ENCODE measurements at places on chromosomes 1 and 21. TPM values are rescaled to one million over a fixed set of nuclear protein-coding genes. Genes with fewer than 3 reads are reported as not detected.

The ARID1A gene
- total RNA-seq: 90.3 TPM

The MED8 gene
- total RNA-seq: 36.6 TPM

The SEC22B gene
- 27.2 TPM for total RNA-seq

The ASCL5 gene
- total RNA-seq: not detected

The TNFRSF4 gene
- total RNA-seq: 0.78 TPM

The HSPG2 gene
- total RNA-seq: 558 TPM

The RAB3B gene
- 9.2 TPM for total RNA-seq

DNA sequence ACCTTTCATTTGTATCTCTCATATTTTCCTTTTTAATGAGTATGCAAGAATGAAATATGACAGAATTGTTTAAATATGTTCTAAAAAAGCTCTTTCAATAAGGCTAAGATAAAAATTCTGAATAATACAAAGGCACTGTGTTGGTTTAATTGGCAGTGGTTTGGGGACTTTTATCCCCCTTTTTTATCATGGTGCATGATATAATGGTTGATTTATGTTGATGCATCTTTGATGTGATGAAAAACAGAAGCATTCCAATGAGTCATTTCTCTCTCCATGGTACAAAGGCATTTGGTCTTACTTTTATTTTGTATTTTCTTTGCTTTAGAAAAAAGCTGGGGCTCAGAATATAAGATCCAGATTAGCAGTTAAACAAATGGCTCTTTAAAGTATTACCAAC lies 127.2 kb upstream of the GREM2 start:
- H3K4me3 ChIP-seq: no peak overlapping the region
- H3K4me1 ChIP-seq: no peaks in the 10 kb centered on the region
- H3K36me3 ChIP-seq: no peaks in the 10 kb centered on the region
- no peak overlapping the region for H3K27ac ChIP-seq
- H3K27me3 ChIP-seq: no peaks in the 10 kb centered on the region
- DNase-seq: no peak

- H3K27ac ChIP-seq: no peak overlapping the region
- H3K4me3 ChIP-seq: no peak overlapping the region
- DNase-seq: no peak
- no peaks in the 10 kb centered on the region for H3K4me1 ChIP-seq
- H3K36me3 ChIP-seq: no peaks in the 10 kb centered on the region
Measured at GRCh38 chr1:28118640-28119307, 30.4 kb upstream of the EYA3 start.

GRCh38 chr1:67769633-67770256 lies 63.5 kb downstream of the GNG12 start:
- H3K4me3 ChIP-seq: no peak overlapping the region
- no peaks in the 10 kb centered on the region for H3K27me3 ChIP-seq
- H3K4me1 ChIP-seq: peaks cover 9% of the 10 kb centered on the region

- no peak for DNase-seq
- H3K4me1 ChIP-seq: peaks cover 33% of the 10 kb centered on the region
- no peak overlapping the region for H3K4me3 ChIP-seq
- no peaks in the 10 kb centered on the region for H3K27me3 ChIP-seq
- no peak overlapping the region for H3K27ac ChIP-seq
Measured at GRCh38 chr1:235262539-235262938, 65.4 kb downstream of the ARID4B start.

GRCh38 chr1:232899268-232899667 lies 51.1 kb upstream of the NTPCR start:
- H3K4me3 ChIP-seq: no peak overlapping the region
- H3K27ac ChIP-seq: no peak overlapping the region
- no peaks in the 10 kb centered on the region for H3K36me3 ChIP-seq
- no peaks in the 10 kb centered on the region for H3K4me1 ChIP-seq
- H3K27me3 ChIP-seq: no peaks in the 10 kb centered on the region

DNA sequence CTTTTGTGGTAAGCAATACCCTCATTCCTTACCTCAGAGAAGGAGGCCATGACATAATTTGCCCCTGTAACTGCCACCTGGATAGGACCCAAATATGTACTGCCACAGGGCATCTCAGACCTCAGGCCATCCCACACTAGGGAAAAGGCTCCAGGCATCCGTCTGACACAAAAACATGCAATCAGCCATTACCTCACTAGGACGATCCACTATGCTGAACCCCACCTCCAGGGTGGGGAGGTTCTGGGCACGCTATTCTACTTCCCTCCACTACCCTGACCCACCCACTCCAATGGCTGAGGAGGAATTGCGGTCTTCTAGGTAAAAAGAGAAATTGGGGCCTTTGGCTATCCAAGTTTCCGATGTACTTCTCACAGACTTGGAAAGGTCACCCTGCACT lies 53.6 kb downstream of the ERI3 start:
- H3K27me3 ChIP-seq: no peaks in the 10 kb centered on the region
- no peak for DNase-seq
- H3K27ac ChIP-seq: no peak overlapping the region
- H3K36me3 ChIP-seq: no peaks in the 10 kb centered on the region

GRCh38 chr1:43442756-43443155 lies 11.0 kb downstream of the HYI start:
- no peaks in the 10 kb centered on the region for H3K4me1 ChIP-seq
- H3K27me3 ChIP-seq: no peaks in the 10 kb centered on the region
- no peak for DNase-seq
- no peak overlapping the region for H3K4me3 ChIP-seq

DNA sequence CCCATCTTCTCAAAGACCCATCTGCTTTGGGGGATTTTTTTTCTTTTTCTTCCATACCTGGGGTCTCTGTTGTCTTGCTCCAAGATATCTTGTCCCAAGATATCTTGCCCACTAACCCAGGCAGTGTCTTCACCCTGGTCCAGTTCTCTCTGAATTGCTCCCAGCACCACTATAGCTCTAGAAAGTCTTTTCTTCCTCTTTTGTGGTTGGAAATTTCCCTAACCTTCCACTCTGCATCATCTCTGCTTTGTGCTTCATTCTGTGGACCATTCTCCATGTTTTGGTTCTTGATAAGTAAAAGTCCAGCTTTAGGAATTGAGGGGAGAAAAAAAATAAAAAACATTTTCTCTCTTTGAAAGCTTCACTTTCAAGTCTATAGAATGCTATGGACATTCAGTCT lies 20.9 kb downstream of the STYXL2 start:
- no peak overlapping the region for H3K4me3 ChIP-seq
- DNase-seq: no peak
- no peaks in the 10 kb centered on the region for H3K36me3 ChIP-seq
- H3K27me3 ChIP-seq: peaks cover 6% of the 10 kb centered on the region
- H3K4me1 ChIP-seq: no peaks in the 10 kb centered on the region

DNA sequence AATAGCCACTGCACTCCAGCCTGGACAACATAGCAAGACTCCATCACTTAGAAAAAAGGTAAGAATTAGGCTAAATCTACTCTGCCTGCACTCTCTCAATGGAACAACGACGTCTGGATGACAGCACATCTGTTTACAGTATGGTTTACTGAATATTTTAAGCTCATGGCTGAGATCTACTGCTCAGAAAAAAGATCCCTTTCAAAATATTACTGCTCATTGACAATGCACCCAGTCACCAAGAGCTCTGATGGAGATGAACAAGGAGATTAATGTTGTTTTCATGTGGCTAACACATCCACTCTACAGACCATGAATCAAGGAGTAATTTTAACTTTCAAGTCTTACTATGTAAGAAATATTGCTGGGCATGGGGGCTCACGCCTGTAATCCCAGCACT lies 58.0 kb downstream of the SLC27A3 start:
- no peaks in the 10 kb centered on the region for H3K27me3 ChIP-seq
- no peaks in the 10 kb centered on the region for H3K4me1 ChIP-seq
- H3K27ac ChIP-seq: no peak overlapping the region
- H3K4me3 ChIP-seq: no peak overlapping the region

Measured in adrenal gland (tissue), 19 donors.